KG1 (cell line): ENCODE measurements at places on chromosomes 4 and X.
A peak's percentile ranks its signal among the peaks of the same experiment; 100 is the strongest.

GRCh38 chrX:71182871-71183270 lies 38.2 kb downstream of the NLGN3 start:
- DNase-seq: no peak

GRCh38 chr4:108443585-108443984 lies 176.8 kb upstream of the RPL34 start:
- no peak for DNase-seq

DNA sequence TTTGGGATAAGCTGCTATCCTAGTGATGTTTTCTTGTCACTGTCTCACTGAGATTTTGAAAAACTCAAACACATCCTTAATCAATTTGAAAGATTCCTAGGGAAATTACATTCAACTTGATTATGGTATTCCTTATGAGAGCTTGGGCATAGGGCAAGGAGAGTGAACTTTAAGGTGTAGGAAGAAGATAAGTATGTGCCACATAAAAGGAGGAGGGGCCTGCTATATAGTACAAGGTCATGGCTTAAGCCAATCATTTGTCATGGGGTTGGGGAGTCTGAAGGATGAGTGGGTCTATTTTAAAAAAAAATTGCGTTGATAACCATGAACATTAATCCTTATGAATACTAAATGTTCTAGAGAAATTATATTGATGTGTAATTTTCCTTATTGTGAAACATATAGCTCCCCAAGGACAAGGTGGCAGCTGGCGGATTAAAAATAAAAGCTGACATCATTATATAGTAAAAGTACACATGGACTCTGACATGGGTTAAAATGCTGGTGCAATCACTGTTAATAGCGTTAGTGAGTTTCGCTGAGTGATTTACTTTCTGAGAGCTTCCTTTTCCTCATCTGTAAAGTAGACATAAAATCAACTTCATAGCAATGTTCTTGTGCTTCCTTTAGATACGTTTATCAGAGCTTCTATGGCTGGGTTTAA lies 17.4 kb downstream of the GALNT7 start:
- no peak for DNase-seq

DNA sequence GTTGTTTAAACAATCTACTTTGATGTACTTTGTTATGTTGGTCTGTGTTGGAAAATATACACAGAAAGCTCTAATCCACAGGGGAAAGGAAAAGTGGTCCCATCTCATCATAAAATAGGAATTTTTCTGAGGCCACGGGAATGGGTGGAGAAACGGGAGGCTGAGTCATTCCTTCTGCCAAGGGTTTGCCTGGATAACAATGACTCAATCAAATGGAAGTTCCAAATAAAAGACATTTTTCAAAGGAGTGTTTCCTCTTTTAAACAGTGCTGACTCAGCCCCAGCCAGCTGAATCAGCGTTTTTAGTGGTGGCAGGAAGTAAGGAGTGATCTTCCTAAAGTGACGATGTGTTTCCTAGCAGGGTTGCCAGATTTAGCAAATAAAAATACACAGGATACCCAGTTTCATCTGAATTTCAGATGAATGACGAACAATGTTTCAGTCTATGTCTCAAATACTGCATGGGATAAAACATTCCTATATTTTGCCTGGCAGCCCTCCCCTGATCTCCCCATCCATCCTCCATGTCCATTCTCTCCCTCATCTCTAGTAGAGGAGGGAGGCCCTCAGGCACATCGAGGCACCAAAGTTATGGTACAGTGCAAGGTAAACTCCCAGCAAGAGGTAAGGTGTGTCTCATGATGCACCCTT lies 345.4 kb upstream of the GATB start:
- no peak for DNase-seq

DNA sequence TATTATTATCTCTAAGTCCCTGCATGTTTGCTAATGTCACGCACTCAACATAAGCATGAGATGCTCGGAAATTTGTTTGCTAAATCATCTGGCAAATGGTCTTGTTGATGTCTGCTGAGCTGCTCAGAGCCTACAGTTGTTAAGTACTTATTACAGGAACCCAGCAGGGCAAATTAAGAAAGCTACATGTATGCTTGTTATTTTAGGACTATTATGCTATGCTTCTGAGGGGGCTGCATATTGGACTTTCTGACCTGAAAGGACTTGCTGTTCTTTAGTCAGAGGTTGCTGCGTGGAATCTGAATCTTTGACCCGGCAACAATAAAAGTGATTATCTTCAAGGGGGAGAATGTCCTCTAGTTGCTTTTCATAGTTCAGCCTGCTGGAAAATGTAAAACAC lies 36.3 kb upstream of the TENM3 start:
- no peak for DNase-seq

- peak; percentile 17 for DNase-seq
Observed at GRCh38 chr4:7828011-7828720, 111.5 kb downstream of the AFAP1 start.

DNA sequence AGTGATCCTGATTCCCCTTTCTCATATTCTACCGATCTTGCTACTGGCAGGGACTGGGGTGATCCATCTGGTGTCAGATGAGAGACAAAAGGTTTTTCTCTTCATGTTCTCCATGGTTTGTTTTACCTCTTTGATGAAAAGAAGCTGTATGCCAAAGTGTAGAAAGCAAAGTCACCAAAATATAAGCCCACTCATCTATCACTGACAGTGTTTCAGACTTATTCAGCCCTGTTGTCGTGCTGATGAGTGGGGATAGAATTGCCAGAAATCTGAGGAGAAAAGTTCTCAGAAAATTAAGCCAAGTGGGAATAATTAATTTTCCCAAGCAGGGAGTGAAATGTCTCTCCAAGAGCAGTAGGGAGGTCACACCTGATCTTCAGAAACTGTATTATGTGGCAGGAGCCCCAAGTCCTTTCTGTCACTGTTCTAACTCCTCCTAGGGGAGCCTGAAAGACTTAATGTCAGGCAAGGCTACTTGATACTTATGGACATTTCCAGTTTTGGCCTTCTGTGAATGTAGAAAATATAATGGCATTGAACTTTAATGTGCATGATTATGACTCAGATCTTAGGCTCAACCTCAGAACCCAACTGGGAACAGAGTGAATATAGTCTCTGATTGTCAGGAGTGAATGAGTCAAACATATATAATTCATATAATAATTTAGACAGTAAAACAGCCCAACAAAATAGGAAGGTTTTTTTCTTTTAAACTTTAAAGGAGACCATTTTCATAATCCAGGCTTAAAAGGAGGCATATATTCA lies 298.1 kb downstream of the ANKRD50 start:
- DNase-seq: no peak

- DNase-seq: no peak
Observed at GRCh38 chrX:69024931-69025330, 140.3 kb downstream of the PJA1 start.

DNA sequence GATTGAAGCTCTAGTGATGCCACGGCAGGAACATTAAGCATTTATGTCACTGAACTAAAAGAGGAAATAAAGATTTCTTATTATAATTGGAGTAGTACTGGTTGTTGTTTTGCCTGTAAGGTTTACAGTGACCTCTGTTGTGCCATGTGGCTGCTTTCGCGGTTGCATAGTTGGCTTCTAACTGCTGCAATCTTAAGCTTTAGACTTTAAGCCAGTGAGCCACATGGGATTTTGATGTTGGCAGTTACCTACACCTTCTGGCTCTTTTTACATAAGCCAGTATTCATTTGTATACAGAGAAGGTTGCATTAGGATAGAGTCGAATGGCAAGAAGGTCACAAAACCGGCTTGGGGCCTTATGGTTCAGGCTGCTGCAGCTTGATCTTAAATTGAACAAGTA lies 1311.6 kb downstream of the RAPGEF2 start:
- DNase-seq: no peak

DNA sequence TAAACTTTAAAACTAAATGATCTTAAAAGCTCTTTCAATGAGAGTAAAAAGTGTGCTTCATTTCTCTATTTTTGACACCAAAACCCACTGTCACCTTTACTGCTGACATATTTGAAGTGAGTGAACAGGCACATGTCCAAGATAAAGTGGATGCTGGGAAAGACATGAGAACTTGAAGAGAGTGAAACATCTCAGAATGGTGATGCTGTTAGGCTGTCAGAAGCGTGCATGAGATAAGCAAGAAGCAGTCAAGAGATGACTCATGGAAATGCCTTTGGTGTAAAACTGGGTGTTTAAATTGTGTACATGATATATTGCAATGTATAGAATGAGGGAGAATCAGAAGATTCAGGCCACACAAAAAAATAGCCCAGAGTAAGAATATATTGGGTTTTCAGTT lies 21.8 kb upstream of the GBA3 start:
- no peak for DNase-seq

- no peak for DNase-seq
Observed at GRCh38 chr4:80811406-80811805, 219.1 kb upstream of the BMP3 start.

DNA sequence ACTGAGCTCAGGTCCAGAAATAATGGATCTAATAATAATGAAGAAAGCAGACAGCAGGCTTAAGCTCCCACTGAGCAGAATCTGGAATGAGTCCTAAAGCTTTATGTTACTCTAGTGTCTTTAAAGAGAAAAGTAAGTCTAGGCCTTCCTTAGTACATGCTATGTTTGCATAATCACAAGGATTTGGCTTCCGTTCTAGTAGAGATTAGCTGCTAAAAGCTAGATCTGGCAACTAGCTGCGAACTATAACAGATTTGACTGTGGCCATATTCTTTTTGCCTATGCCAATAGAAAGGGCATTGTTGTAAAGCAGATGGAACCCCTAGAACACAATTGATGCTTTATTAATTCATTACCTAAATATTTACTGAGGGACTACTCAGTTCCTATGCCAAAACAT lies 19.0 kb downstream of the COX7B2 start:
- DNase-seq: no peak

GRCh38 chr4:124209626-124210025 lies 502.9 kb downstream of the ANKRD50 start:
- no peak for DNase-seq

- no peak for DNase-seq
Observed at GRCh38 chr4:121777625-121778024, 12.7 kb upstream of the SMIM43 start.

DNA sequence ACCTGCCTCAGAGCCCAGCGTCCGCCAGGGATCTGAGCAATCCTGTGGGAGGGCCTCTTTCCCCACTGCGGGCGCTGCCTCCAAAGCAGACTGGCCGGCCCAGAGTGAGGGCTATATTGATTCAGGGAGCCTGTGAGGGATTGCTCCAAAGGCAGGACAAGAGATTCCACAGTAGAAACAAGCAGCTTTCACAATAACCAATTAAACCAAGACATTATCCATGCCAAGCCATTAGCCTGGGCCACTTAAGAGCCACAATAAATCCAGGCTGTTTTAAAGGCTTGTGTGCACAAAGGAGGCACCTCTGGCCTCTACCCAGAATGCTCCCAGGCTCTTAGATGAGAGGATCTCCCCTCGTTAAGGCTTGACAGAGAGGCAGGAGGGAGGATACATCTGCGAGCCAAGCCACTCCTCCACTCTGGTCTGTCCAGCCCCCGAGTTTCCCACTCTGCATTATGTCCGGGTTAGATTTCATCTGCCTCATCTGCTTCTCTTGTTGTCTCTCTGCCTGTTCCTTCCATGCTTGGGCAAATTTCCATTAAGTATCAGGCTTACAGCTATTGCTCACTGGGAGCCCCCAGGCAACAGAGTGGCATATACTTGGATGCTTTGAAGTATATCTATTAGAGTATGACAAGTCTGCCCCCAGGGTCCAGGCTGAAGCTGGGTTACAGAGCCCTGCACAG lies 357.9 kb downstream of the UNC5C start:
- DNase-seq: no peak

DNA sequence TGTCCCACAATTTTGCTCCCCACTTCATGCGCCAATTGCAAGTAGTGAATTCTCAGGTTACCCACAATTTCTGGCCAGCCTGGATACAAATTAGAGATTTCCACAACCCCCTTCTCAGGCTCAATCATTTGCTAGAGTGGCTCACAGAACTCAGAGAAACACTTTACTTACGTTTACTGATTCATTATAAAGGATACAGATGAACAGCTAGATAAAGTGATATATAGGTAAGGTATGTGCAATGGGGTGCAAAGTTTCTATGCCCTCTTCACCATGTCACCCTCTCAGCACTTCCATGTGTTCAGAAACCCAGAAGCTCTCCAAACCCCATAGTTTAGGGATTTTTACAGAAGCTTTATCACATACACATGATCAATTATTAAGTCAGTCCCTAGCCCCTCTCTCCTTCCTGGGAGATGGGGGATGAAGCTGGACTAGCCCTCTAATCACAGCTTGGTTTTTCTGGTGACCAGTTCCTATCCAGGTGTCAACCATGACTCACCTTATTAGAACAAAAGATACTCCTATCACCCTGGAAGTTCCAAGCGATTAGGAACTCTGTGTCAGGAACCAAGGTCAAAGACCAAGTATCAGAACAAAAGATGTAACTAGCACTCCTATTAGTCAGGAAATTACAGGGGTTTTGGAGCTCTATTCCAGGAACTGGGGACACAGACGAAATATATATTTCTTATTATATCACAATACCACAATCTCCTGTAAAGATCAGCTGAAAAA lies 33.5 kb upstream of the PRRG1 start:
- DNase-seq: no peak

DNA sequence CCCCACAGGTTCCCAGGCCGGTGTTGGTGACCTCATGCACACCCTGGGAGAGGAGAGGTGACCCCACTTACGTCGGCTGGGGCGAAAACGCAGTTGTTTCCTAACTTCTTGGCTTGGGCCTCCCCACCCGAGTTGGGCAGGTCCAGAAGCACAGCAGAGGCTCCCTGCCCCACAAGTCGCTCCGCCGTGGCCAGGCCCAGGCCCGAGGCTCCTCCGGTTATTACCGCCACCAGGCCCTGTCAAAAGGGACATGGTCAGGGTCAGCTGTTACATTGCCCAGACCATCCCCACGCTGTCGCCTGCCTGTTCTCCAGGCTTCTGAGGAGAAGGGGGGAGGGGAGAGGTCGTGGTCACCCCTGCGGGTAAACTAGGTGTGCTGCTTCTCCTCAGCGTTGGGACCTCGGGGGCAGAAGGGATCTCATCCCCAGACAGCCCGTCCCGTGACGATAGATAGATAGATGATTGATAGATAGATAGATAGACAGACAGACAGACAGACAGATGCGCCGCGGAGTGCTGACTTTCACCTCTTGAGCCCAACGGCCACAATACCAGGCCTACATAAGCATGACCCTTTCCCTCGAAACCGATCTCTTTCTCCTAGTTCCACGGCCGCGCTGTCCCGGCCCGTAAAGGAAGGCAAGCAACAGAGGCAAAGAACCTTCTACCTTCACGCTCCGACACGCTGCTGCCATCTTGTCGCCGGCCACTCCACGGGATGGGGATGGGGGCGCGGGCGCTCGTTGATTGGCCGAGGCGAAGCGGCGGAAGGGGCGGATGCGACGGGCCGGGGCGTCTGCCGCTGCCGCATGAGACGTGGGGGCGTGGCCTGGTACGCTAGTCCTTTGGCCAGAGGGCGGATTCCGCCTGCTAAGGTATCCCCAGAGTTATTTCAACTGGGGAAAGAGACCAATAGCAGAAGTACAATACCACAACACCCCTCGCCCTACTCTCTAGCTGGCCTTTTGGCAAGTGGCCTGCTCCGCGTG lies at the start of gene HSD17B10:
Gene HSD17B10 (minus strand): TSS at position 720 of the 989 bp plus-strand sequence. CDS start 25 bp downstream, at position 695.
- peak; percentile 75 for DNase-seq

- DNase-seq: no peak
Observed at GRCh38 chr4:165814256-165815020, 58.6 kb upstream of the TLL1 start.

- no peak for DNase-seq
Observed at GRCh38 chrX:136747003-136747986, 33.4 kb downstream of the ARHGEF6 start.
